Activated CD8-positive, alpha-beta memory T cell treated with anti-CD3 and anti-CD28 coated beads, Interleukin-2, amount 10 ng/mL, durations not matched to agents 7 days and 5 days (primary cell): ENCODE measurements at places on chromosomes 13 and 19.

- H3K4me1 ChIP-seq: no peaks in the 10 kb centered on the region
- H3K4me3 ChIP-seq: no peak overlapping the region
- DNase-seq: no peak
- no peak overlapping the region for H3K27ac ChIP-seq
- H3K36me3 ChIP-seq: no peaks in the 10 kb centered on the region
- peaks cover 23% of the 10 kb centered on the region for H3K27me3 ChIP-seq
Observed at GRCh38 chr19:50694815-50695145, 24.8 kb downstream of the SHANK1 start.

- no peak overlapping the region for H3K27ac ChIP-seq
- no peak for DNase-seq
- H3K4me1 ChIP-seq: no peaks in the 10 kb centered on the region
- H3K27me3 ChIP-seq: no peaks in the 10 kb centered on the region
Observed at GRCh38 chr13:57588639-57589038, 42.9 kb upstream of the PCDH17 start.

DNA sequence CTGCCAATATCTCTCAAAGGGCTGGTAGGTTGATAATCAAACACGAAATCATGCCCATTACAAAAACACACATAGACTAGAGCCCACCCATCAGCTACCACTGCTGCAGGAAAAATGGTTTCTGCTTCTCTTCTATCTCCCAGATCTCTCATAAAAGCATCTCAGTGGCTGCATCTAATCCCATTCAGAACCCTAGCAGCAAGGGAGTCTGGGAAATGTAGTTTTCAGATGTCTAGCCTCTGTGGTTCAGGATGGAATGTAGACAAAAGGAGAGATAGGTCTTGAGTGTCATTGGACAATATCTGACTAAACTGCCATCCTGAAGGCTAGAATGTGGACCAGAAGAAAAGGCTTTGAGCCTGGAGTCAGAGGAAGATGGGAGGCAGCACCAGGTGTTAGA is 32.1 kb downstream of the RDH8 start:
- no peaks in the 10 kb centered on the region for H3K36me3 ChIP-seq
- H3K4me3 ChIP-seq: no peak overlapping the region
- H3K4me1 ChIP-seq: no peaks in the 10 kb centered on the region
- peaks cover 2% of the 10 kb centered on the region for H3K27me3 ChIP-seq

DNA sequence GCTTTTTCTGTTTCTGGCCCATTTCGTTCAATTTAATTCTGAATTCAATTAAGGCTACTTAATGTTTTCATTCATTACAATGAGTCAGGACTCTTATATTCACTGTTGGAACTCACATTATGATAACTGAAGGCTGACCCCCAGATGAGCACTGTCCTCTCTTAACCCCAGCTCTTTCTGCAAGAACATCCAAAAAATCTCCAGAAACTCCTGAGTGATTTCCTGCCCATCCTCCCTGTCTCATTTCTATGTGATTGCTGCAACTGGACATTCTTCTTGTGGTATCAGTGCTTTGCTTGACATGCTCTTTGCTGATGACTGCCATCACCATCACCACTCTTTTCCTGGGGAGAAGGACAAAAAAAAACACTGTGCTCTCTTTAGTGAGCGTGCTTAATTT is 240.3 kb downstream of the SPRY2 start:
- H3K36me3 ChIP-seq: no peaks in the 10 kb centered on the region
- no peaks in the 10 kb centered on the region for H3K27me3 ChIP-seq
- H3K4me1 ChIP-seq: no peaks in the 10 kb centered on the region
- no peak for DNase-seq

DNA sequence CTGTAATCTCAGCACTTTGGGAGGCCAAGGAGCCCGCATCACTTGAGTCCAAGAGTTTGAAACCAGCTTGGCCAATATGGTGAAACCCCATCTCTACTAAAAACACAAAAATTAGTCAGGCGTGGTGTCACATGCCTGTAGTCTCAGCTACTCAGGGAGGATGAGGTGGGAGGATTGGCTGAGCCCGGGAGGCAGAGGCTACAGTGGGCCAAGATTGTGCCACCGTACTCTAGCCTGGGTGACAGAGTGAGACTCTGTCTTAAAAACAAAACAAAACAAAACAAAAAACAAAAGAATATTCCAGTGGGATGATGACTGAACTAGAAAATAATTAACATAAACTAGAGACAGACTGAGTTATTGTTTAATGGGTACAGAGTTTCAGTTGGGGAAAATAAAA is 81.7 kb upstream of the ABCC4 start:
- no peak overlapping the region for H3K4me3 ChIP-seq
- no peak overlapping the region for H3K27ac ChIP-seq
- H3K36me3 ChIP-seq: no peaks in the 10 kb centered on the region
- H3K27me3 ChIP-seq: peaks cover 5% of the 10 kb centered on the region
- peaks cover 4% of the 10 kb centered on the region for H3K4me1 ChIP-seq
- no peak for DNase-seq

- H3K27me3 ChIP-seq: peaks cover 8% of the 10 kb centered on the region
- DNase-seq: no peak
- H3K4me3 ChIP-seq: no peak overlapping the region
- no peaks in the 10 kb centered on the region for H3K36me3 ChIP-seq
- H3K4me1 ChIP-seq: peaks cover 3% of the 10 kb centered on the region
Observed at GRCh38 chr13:113789167-113789566, 30.1 kb downstream of the TMEM255B start.

DNA sequence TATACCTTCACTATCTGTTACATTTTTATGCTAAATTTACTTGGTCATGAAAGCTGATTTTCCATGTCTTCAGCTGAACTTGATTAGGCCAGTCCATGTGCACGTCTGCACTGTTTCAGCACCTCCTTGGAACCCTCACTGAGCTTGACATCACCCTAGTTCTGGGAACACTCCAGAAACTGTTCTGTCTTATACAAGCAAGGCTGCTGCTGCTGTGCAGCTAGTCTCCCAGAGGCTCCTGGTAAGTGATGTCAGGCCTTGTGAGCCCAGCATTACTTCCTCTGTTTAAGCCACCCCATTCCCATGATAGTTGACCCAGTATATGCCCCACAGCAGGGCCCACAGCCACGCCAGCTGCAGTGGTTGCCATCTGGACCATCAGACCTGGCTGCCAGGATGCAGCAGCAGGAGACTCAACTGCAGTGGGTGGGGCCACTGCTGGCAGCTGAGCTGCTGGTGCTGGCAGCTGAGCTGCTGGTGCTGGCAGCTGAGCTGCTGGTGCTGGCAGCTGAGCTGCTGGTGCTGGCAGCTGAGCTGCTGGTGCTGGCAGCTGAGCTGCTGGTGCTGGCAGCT is 90.5 kb upstream of the AKAP11 start:
- no peaks in the 10 kb centered on the region for H3K27me3 ChIP-seq
- H3K4me1 ChIP-seq: peaks cover 2% of the 10 kb centered on the region
- H3K27ac ChIP-seq: no peak overlapping the region
- no peak overlapping the region for H3K4me3 ChIP-seq

DNA sequence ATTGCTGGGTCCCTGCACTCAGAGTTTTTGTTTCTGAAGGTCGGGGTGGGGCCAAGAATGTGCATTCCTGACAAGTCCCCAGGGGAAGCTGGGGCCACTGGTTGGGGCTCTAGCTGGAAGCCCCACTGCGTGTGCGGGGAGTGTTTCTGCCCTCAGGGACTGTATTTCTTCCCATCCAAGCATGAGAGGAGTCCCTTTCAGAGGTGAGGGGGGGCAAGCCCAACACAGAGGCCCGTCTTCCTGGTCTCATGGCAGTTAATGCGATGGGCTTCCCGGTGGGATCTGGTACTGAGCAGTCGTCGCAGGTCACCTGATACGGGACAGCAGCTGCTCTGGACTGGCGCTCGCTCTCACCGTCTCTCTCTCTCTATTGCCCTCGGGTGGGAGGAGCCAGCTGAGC is 50.4 kb downstream of the GPR12 start:
- H3K27ac ChIP-seq: no peak overlapping the region
- peaks cover 7% of the 10 kb centered on the region for H3K4me1 ChIP-seq
- H3K27me3 ChIP-seq: peaks cover 3% of the 10 kb centered on the region

- H3K27me3 ChIP-seq: no peaks in the 10 kb centered on the region
- H3K4me1 ChIP-seq: peaks cover 22% of the 10 kb centered on the region
- DNase-seq: no peak
- H3K27ac ChIP-seq: no peak overlapping the region
- no peak overlapping the region for H3K4me3 ChIP-seq
- H3K36me3 ChIP-seq: no peaks in the 10 kb centered on the region
Observed at GRCh38 chr19:10976131-10976892, 15.5 kb downstream of the SMARCA4 start.

DNA sequence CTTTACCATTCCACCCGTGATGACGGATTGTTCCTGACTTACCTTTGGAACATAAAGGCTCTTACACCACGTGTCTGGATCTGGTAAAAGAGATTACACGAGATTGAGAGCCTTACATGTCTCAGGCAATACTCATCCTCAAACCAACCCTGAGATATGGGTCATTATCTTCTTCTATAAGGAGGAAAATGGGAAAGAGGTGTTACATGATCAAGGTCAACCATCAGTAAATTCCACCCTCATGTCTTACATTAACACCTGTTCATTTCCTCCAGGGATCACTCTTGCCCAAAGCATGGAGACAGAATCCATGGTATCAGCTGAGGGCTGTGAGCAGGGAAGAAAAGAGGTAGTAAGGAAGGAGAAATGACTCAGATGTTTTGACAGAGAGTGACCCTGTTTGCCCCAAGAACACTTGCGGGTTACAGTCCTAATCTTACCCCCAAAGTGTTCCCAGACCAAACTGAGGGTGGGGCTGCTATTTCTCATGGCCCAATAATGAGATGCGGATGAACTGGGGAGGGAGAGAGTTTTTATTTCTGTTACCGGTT is 19.6 kb downstream of the LILRB4 start:
- H3K4me3 ChIP-seq: no peak overlapping the region
- DNase-seq: no peak
- no peaks in the 10 kb centered on the region for H3K36me3 ChIP-seq
- no peaks in the 10 kb centered on the region for H3K4me1 ChIP-seq

- H3K4me1 ChIP-seq: peaks cover 29% of the 10 kb centered on the region
- H3K36me3 ChIP-seq: no peaks in the 10 kb centered on the region
- DNase-seq: no peak
- H3K27me3 ChIP-seq: peaks cover 14% of the 10 kb centered on the region
Observed at GRCh38 chr13:50714891-50715290, 128.6 kb downstream of the DLEU7 start.

GRCh38 chr13:110546926-110547325 is 14.6 kb downstream of the RAB20 start:
- peaks cover 2% of the 10 kb centered on the region for H3K36me3 ChIP-seq
- no peak overlapping the region for H3K27ac ChIP-seq
- no peaks in the 10 kb centered on the region for H3K4me1 ChIP-seq
- no peak overlapping the region for H3K4me3 ChIP-seq
- peaks cover 2% of the 10 kb centered on the region for H3K27me3 ChIP-seq

DNA sequence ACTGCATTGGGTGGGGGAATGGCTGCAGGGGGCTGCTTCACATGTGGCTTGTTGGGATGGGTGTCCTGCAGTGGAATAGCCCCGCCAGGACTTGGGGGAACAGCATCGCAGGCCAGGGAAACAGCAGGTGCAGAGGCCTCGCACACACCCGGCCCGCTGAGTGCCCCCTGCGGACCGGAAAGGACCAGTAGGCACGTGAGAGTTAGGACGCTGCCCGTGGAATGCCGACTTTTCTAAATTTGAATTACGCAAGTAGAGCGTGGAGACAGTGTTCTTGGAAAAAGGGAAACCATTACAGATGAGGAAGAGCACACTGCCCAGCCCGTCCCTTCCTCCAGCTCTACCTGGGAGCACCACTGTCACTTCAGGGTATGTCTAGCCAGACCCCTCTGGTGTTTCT is 11.5 kb downstream of the DNM2 start:
- H3K36me3 ChIP-seq: peaks cover 26% of the 10 kb centered on the region
- H3K4me1 ChIP-seq: peaks cover 53% of the 10 kb centered on the region
- DNase-seq: no peak
- H3K27ac ChIP-seq: peak overlapping the region; percentile 57
- no peak overlapping the region for H3K4me3 ChIP-seq
- H3K27me3 ChIP-seq: no peaks in the 10 kb centered on the region

DNA sequence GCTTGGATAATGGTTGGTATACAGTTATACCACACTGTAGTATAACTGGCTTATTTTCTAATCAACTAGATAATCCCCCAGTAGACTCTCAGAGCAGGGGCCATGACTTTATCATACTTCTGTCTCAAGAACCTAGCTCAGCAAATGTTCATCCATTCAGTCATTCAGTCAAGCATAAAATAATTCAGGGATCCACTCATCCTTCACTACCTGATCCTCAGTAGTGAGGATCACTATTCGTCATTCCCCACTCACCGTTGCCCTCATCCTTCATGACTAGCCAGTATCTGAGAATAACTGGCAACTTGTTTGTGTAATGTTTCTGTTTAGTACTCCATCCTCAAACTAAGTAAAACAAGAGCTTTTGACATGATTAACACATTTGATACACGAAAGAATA is 77.6 kb downstream of the TSC22D1 start:
- no peak overlapping the region for H3K27ac ChIP-seq
- no peak for DNase-seq
- no peaks in the 10 kb centered on the region for H3K27me3 ChIP-seq
- H3K36me3 ChIP-seq: peaks cover 8% of the 10 kb centered on the region
- no peak overlapping the region for H3K4me3 ChIP-seq

DNA sequence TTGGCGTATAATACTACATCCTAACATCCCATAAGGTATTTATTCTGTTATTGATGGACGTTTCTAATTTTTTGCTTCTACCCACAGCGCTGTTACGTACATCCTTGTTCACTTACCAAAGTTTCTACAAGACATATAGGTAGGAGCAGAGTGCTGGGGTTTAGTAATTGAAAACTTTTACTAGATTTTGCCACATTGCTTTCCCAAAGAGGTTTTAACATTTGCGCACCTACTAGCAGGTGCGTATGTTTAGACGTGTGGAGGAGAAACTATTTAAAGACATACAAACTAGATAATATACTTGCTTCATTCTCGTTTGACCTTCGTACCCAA is 559 bp upstream of the RPL21 start:
- H3K4me3 ChIP-seq: peak overlapping the region; percentile 96
- DNase-seq: no peak
- peaks cover 39% of the 10 kb centered on the region for H3K36me3 ChIP-seq
- H3K4me1 ChIP-seq: peaks cover 42% of the 10 kb centered on the region
- H3K27me3 ChIP-seq: no peaks in the 10 kb centered on the region

GRCh38 chr13:100875392-100876043 is 200.9 kb upstream of the TMTC4 start:
- no peak overlapping the region for H3K4me3 ChIP-seq
- peaks cover 6% of the 10 kb centered on the region for H3K36me3 ChIP-seq
- peaks cover 15% of the 10 kb centered on the region for H3K4me1 ChIP-seq
- H3K27me3 ChIP-seq: peaks cover 21% of the 10 kb centered on the region

DNA sequence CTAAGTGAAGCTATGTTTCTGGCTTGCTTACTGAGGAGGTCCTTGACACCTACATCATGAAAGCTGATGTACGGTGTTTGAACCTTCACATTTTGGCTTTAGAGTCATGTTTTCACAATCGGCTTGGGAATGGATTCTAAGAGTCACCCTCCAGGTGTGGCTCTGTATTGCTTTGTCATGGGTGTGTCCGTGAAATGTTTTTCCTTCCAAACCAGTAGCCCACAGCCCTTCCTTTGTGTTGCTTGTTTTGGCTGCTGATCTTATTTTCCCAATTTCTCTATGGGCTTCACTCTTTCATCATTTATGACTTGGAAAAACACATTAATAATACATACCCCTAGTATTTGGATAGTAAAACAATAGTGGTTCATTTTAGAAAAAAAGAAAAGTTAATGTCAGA is 240.6 kb downstream of the GGACT start:
- no peaks in the 10 kb centered on the region for H3K27me3 ChIP-seq
- H3K4me3 ChIP-seq: no peak overlapping the region
- no peak for DNase-seq
- H3K36me3 ChIP-seq: peaks cover 17% of the 10 kb centered on the region
